ENCODE measurements at places on chromosomes 3 and 15. TPM values are rescaled to one million over a fixed set of nuclear protein-coding genes. Genes with fewer than 3 reads are reported as not detected.

CCDC39 gene
- total RNA-seq = not detected

BCHE gene
- not detected for total RNA-seq

NOX5 gene
- total RNA-seq = not detected

CPN2 gene
- total RNA-seq = not detected

SATB1 gene
- total RNA-seq = 158 TPM

ISLR gene
- total RNA-seq = not detected

SHC4 gene
- total RNA-seq = 5.7 TPM

IL20RB gene
- 0.96 TPM for total RNA-seq

ARGFX gene
- not detected for total RNA-seq

ATP2B2 gene
- not detected for total RNA-seq

TNK2 gene
- 71.4 TPM for total RNA-seq

PRSS50 gene
- total RNA-seq = not detected

ZNF502 gene
- total RNA-seq = 1.7 TPM

FOXP1 gene
- 147 TPM for total RNA-seq

CP gene
- not detected for total RNA-seq

ZBBX gene
- not detected for total RNA-seq

STRC gene
- 0.27 TPM for total RNA-seq

LAMB2 gene
- total RNA-seq = 0.58 TPM

TMEM207 gene
- not detected for total RNA-seq

MAGEL2 gene
- total RNA-seq = not detected

C2CD4B gene
- not detected for total RNA-seq

SLC6A1 gene
- not detected for total RNA-seq

IQCF5 gene
- not detected for total RNA-seq

ERICH6 gene
- 0.39 TPM for total RNA-seq

PTPRG gene
- not detected for total RNA-seq

TUSC7 gene
- total RNA-seq = not detected

CHST2 gene
- 2.9 TPM for total RNA-seq

FBXW12 gene
- not detected for total RNA-seq

CHRNB4 gene
- total RNA-seq = not detected

CPLX3 gene
- total RNA-seq = not detected

IL17RD gene
- 0.04 TPM for total RNA-seq

IL17RB gene
- total RNA-seq = 1.2 TPM

PIGX gene
- 50.5 TPM for total RNA-seq

SLCO2A1 gene
- not detected for total RNA-seq

MST1R gene
- total RNA-seq = 1.2 TPM

NANOGP8 gene
- total RNA-seq = not detected

CIDEC gene
- not detected for total RNA-seq

WNT5A gene
- total RNA-seq = not detected

CDHR4 gene
- not detected for total RNA-seq

AP3S2 gene
- total RNA-seq = 23.5 TPM

MAP6D1 gene
- total RNA-seq = 3.7 TPM
